ENCODE measurements at places on chromosomes 7 and 10.

GRCh38 chr7:82481499-82482097, 38.0 kb upstream of the CACNA2D1 start:
- DNase-seq, result peak; percentile 30

- DNase-seq, result no peak
Observed at GRCh38 chr10:5944389-5945189, 32.8 kb downstream of the IL15RA start.

- no peak for DNase-seq
Observed at GRCh38 chr10:49396666-49396999, 744 bp upstream of the DRGX start.

- DNase-seq, result no peak
Observed at GRCh38 chr10:80277567-80278250, 11.7 kb downstream of the MAT1A start.

- DNase-seq, result peak; percentile 26
Observed at GRCh38 chr10:127774766-127775559, 38.0 kb downstream of the FOXI2 start.

GRCh38 chr10:133415752-133416151, 8.7 kb downstream of the SPRN start:
- DNase-seq, result no peak

GRCh38 chr10:34193931-34194626, 621.0 kb downstream of the PARD3 start:
- DNase-seq, result no peak

GRCh38 chr7:139523199-139523941, at the start of gene CLEC2L:
CLEC2L (plus strand) TSS chr7:139523685; CDS start chr7:139523928, 243 bp downstream.
- peak; percentile 66 for DNase-seq

GRCh38 chr7:44622342-44623151, 16.1 kb downstream of the OGDH start:
- DNase-seq, result no peak

DNA sequence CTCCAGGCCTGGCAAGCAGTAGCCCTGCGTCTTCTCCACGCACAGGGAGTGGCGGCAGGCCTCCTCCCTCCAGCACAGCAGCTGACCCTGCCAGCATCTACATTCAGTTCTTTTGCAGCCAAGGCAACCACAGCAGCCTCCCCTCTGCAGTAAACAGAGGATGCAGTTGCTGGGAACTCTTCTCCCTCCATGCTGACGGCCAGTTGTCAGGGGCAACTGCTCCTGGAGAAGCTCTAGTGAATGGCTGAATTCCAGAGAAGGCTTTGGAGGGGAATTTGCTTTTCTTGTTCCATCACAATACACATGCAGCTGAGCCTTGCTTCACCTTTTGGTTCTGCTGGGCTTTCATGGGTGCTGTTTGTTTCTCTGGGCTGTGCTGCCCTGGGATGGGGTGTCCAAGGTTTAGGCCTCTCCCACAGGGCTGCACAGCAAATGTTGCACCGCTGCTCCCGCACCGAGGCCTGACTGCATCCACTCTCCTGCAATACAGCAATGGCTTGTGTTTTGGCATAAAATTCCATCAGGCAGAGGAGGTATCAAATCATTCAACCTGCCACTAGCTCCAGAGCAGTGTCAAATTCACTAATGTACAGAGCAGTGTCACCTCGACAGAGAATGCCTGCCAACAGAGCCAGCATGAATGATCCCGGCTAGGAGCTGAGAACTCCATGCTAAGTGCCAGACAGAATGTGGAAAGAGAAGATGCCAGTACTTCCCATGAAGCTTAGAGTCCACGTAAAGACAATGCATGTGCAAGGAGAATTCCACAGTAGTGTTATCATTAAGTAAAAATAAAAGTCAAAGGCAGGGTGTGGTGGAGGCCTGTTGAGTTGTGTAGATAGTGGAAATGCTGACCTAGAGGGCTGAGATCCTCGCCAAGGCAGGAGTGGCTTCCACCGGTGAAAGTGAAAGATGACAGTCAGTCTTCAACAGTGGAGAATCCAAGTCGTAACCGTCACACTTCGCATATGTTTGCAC, 399.6 kb downstream of the DPP6 start:
- DNase-seq, result no peak

DNA sequence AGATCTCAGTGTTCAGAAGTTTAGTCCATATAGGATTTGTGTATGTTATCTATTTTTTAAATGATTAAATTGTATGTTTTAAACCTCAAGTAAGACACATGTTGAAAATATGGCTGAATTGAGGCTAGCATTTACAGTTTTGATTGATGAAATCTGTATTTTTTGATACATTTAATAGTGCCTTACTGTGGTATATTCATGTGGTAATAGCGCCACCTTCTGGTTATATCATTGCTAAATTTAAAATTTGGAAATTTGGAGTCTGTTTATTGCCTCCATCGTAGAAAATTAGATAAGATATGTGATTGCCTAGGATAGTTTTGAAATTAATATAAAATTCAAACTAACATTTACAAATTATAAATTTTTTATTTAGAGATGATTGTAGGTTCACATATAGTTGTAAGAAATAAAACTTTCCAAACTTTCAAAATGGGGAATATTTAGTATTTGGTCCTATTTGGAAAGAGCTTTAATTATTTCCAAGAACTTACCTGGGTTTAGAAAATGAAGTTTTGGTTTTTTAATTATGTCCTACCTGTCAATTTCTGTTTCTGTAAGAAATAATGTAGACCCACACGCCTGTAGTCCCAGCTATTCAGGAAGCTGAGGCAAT, 19.1 kb upstream of the ARMS2 start:
- peak; percentile 30 for DNase-seq

GRCh38 chr7:140074780-140075179, 12.0 kb upstream of the PARP12 start:
- DNase-seq, result no peak

DNA sequence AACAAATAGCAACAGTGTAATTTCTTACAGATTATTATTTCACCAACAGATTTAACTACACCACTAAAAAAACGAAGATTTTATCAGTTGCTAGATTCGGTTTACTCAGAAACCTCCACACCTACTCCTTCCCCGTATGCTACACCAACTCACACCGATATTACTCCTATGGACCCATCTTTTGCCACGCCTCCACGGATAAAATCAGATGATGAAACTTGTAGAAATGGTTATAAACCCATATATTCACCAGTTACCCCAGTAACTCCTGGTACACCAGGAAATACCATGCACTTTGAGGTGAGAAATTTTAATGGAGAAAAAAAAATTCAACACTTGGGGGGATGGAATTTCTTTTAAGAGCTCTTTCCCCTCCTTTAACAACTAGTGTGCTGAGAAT, 92.5 kb downstream of the KMT2E start:
- no peak for DNase-seq

GRCh38 chr7:13757841-13758240, 231.6 kb downstream of the ETV1 start:
- DNase-seq, result no peak

DNA sequence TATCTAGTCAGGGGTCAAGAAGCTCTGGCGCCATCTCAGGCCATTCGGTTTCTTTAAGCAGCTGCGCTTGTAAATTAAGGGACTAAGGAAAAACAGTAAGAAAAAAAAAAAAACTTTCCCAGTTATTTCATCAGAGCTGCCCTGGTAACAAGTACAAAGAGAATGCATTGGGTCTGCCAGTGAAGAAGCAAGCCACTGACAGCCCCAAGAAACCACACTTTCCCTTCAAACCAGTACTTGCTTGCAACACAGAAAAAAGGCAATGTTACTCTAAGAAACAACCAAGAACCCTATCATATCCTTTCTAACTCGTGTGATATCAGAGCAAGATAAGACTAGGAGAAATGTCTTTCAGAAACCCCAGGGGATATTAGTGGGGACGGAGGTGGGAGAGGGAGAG, 40.6 kb upstream of the AOAH start:
- no peak for DNase-seq

GRCh38 chr7:80830584-80831285, 88.1 kb downstream of the SEMA3C start:
- DNase-seq, result no peak

GRCh38 chr10:69065406-69066361, 22.2 kb upstream of the SRGN start:
- DNase-seq, result no peak

GRCh38 chr7:107286751-107287621, 118.2 kb downstream of the HBP1 start:
- DNase-seq, result no peak

DNA sequence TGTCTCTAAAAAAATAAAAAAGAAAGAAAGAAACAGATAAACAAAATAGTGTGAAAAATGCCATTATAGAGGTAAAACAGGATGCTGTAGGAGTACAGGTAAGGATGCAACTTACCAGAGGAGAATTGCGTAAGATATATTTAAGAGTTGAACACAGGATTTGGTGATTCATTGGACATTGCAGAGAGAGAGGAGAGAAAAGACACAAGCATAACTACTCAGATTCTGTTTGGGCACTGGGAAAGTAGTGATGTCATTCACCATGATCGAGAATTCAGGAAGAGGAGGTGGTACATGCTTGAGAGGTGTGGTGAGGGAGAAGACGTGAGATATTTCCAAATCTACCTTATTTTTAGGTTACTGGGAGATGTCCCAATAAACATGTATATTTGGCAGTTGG, 97.6 kb downstream of the AASS start:
- DNase-seq, result no peak

DNA sequence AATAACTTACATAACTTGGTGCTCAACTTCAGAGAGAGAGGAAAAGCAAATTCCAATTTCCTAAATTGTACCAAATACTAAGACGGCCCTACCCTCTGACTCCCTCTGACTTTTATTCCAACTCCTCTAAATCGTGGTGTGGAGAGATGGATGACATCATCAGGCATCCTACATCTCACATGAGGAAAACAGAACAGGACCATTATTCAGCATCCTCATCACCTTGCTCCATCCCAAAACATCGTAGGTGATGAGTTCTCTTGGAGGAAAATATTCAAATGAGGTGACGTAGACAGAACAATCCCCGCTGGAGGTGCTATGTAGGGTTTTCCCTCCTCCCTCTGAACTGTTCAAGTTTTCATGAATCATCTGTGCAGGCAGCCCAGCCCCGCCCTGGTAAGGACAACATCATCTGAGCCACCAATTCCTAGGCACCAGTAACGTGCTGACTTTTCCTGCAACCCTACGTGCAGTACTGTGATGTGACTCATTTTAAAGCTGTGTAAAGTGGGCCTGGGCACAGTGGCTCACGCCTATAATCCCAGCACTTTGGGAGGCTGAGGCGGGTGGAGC, 167.2 kb downstream of the CALN1 start:
- DNase-seq, result no peak

DNA sequence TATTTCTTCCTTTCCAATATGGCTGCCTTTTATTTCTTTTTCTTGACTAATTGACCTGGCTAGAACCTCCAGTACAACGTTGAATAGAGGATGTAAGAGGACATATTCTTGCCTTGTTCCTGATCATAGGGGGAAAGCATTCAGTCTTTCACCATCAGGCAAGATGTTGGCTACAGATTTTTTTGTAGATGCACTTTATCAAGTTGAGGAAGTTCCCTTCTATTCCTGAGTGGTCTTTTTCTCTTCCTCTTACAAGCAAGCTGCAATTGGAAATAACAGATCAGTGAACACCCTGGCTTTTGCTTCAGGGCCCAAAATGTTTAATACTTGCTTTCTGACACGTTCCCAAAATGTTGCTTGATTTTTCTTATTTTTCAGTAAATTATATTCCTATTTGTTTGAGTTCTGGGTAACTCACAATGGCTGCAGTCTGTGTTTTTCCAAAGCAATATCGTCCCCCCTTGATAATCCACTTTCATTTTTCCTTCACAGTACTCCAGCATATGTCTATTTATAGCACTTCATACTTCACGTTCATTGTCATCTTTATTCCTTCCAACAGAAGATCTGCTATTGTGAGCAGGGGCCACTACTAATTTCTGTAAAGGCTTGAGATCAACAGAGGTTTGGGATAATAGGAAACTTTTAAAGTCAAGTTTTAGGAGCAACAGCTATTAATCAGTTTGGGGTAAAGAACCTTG, 11.7 kb downstream of the CPEB3 start:
- DNase-seq, result no peak

GRCh38 chr10:77667426-77668324, 30.1 kb upstream of the KCNMA1 start:
- no peak for DNase-seq

DNA sequence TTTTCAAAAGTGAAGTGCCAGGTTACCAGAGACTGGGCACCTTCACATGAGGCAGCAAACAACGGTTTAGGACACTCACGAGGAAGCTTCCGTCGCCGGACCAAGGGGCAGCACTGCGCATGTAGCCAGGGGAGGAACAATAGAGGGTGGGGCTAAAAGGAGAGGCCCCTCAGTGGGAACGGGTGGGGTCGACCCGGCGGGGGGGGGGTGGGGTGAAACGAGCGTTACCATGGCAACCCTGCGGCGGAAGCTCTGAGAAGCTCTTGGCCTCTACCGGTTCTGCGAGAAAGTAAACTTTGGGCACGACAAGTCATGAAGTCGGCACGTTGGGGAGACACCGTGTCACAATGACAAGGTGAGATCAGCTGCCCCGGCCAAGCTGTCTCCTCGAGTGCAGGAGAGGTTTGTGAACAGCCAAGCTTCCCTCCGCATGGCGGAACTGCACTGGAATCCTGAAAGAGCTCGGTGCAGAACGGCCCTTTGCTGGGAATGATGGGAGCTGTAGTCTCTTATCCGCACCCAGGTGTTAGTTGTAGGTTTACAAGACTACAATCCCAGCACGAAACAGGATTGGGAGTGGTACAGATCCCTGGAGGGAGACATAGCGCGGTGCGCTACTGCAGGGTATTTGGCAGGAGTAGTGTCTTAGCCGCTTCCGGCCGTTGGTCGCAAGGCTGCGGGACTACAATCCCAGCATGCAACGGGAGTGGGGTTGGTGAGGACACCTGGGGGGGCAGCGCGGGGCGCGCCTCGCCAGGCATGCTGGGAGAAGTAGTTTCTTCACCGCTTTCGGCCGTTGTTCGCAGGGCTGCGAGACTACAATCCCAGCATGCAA, 72.8 kb upstream of the ZNF722 start:
- DNase-seq, result no peak

- no peak for DNase-seq
Observed at GRCh38 chr7:14751461-14751860, 151.1 kb downstream of the DGKB start.

- no peak for DNase-seq
Observed at GRCh38 chr10:112767156-112767555, 182.9 kb upstream of the TCF7L2 start.

DNA sequence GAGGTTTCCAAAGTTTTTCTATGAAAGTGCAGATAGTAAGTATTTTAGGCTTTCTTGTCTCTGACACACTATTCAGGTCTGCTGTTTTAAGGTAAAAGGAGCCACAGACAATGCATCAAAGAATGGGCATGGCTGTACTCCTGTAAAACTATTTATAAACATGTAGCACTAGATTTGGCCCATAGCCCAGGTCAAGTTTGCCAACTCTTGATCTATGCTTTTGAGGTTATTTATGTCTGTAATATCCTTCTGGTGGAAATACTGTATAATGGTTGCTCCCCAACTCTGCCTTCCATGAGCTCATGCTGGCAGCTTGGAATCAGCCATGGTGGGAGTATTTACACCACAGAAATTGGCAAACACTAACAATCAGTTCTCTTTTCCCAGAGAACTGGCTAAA, 244.6 kb downstream of the BUB3 start:
- no peak for DNase-seq
